ENCODE measurements at places on chromosomes 7 and 10.
A peak's percentile ranks its signal among the peaks of the same experiment; 100 is the strongest.

DNA sequence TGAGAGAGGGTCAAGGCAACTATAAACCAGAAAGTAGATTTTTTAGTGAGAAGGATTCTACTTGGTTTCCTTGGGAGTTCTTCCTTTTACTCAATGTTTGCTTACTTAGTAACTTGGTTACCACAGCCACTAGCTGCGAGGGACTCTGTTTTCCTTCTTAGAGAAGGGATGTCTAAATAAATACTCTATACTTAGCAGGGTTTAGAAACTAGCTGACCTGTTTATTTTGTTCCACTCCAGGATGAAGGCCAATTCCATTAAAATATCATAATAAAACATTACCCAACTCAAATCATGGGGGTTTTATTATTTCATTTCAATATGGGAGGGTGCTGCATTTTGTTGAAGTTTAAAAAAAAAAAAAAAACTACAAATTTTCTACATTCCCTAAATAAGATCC lies 87.3 kb downstream of the PPP1R3A start:
- no peak for DNase-seq

- DNase-seq: no peak
Measured at GRCh38 chr10:69684020-69684980, 54.3 kb downstream of the FAM241B start.

DNA sequence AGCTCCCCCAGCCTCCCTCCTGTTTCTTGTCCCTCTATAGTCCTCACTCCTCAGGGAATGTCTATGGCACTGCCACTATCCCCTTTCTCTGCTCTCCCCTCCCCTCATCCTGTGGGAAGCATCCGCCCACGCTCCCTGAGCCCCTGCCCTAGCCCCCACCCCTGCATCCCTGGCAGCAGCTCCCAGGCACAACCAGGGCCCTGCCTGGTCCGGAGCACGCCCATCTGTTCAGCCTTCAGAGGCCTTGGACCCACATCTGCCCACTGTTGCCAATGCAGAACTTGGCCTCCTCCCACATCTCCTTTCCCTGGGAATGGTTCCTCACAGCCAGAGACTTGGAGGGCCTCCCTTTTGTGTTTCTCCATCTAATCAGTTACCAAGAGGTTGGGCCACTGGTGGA lies 20.4 kb upstream of the TBRG4 start:
- no peak for DNase-seq

DNA sequence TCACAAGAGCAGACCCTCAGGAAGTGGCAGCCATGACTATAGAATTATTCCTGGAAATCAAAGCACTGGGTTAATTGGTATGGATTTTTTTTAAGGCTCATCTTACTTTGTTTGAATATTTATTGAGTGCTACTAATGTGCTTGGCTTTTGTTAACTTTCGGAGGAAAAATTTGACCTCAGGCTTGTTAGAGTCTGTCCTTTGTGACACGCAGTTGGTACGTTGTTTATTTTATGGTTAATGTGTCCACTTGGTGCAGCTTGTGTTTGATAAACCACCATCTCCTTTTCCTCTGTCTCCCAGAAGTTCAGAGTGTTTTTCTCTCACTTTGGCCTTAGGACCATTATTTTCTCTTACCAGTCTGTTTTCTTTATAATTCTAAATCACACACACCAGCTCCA lies 268.6 kb downstream of the SDK1 start:
- DNase-seq: no peak

GRCh38 chr10:87816163-87816897 lies 1.7 kb downstream of the ATAD1 start:
- DNase-seq: no peak

GRCh38 chr10:95505641-95506040 lies 55.5 kb downstream of the SORBS1 start:
- DNase-seq: no peak

DNA sequence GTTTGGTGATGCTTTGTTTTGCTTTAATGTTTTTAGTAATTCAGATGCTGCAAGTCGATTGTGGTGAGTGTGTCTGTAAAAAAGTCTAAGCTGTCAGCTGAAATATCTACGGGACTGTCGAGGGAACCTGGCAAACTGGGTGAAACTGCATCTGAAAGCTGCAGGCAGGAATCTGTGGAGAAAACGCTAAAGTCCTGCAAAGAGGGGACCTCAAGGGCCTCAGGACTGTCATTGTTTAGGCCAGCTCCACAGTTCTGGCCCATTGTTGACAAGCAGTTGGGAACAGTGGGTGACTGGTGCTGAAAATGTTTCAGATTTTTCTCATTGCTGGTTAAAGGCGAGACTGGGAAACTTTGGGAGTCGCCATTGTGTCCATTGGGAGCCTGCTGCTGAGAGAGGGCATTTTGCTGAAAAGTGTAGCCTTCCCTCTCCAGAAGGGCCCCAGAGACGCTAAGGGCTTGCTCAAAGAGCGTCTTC lies 1.8 kb downstream of the HOXA2 start:
- no peak for DNase-seq

DNA sequence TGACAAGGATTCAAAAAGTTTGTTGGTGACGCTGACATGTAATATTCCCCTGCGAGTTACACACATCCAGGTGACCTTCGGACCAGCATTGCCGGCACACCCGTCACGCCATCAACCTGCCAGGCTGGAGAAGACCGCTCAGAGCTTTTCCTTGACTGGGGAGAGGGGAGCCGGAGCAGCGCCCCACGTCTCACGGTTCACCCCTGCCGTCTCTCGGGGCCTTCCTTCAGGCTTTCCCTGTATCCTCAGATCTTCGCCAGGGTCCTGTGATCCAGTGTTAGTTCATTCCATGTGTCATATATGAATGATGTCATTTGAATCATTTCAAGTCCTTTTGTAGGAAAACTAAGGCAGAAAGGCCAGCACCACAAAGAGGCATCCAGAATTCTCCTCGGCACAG lies 127.8 kb downstream of the MGMT start:
- no peak for DNase-seq

DNA sequence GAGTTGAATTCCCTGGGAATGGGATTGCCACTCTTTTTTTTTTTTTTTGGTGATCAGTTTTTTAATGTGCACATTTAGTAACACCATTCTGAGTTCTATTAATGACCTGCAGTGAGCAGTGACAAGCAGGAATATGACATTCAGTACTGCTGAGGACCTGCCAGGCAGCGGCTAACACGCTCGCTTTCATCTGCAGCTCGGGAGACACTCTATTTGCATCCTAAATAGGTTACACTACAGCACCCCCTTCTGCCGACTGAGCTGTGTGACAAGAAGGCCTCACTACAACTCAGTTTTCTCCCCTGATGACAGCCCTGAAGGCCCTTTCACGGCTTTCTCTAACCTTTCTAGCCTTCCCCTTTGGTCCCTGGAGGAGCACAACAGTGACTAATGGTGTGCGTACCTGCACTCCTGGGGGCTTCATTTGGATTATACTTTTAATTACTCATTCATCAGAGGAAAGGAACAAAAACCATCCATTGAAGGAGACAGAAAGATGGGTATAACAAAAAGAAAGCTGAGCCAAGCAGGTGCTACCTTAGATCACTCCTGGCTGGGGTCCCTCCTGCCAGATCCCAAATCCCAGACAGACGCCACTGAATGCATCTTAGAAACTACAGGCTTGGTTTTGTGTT lies 872.4 kb downstream of the LRMDA start:
- DNase-seq: peak; percentile 65

DNA sequence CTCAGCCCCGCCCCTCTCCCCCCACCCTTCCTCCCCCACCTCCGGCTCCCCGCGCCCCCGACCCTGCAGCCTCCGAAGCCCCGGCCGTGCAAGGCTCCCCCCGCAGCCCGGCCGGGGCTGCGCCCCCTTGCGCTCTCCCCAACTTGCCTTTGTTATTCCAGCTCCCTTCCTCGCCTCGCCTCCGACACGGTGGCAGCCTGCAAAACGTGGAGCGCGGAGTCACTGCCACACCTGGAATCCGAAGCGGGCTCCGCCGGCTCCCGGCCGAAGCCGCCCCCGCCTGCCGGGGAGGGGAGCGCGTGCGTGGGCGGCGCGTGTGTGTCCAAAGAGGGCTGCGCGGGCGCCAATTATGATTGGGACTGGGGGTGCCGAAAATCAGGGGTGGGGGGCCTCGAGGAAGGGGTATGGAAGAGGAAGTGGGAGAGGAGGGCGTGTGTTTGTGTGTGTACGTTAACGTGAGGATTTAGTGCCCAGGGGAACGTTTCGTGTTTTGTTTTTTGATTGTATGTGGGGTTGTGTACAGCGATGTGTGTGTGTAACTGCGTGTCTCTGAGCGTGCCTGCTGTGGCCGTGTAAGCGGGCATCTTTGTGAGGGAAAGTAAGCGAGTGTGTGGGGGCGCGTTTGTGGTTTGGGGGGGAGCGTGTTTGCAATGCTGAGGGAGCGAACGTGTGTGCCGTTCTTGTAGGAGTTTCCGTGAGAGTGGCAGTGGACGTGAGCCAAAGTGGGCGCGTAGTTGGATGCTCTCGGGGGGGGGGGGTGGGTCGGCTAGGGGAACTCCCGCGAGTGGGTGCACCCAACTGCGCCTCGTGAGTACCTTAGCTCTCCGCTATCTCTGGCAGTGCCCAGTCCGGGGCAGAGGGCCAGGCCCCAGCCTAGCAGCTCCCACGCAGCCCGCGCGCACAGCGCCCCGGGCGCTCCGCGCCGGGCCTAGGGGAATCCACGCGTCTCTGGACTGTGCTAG lies 1.2 kb upstream of the ZMIZ1 start:
- DNase-seq: peak; percentile 94

- no peak for DNase-seq
Measured at GRCh38 chr10:86792461-86793167, 36.2 kb downstream of the BMPR1A start.

GRCh38 chr7:21076054-21076453 lies 289.4 kb upstream of the SP8 start:
- DNase-seq: no peak

DNA sequence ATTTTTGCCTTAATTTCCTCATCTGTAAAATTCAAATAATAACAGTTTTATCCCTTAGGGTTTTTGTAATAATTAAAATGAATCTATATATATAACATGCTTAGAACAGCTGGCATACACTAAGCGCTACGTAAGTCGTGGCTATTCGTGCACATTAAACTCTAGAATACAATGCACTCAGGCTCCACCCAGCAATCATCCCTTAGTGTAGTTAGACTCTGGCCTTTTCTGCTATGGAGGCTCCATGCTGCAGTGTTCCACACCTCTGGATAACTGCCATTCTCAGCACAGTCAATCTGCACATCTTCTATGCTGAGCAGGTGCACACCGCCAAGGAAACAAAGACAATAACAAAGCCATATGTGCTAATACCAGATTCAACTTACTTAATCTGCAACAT lies 92.9 kb downstream of the IPMK start:
- no peak for DNase-seq

- no peak for DNase-seq
Measured at GRCh38 chr7:13105209-13105608, 417.8 kb downstream of the ARL4A start.

DNA sequence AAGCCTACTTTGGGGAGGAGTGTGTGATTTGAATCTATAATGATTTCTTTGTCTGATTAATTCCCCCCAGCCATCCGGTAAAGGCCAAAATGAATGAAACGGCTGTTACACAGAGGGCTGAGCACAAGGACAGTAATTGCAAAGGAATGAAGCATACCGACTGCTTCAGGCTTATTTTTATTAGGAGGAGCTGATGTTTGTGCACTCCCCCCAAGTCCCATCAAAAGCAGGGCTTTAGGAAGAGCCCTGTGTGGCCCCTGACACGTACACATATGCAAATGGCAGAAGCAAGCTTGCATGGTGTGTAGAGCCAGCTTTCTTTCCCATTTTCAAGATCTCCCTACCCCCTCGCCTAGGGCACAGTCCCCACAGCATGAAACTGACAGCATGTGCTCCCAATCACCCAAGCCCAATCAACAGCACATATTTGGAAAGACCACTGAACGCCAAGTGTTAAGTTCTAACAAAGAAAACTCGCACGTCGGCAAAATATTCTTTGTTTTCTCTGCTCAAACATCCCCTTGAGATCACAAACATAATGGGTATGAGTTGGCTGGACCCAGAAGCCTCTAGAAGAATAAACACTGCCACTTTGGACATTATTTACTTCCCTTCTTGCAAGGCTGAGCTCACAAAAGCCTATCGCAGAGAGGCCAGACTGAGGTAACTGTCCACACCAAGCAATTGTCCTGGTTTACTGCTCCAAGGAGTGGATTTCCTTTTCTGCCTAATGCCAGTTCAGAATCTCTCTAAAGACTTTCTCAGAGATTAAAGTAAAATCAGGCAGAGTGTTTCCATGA lies 143.0 kb downstream of the CUBN start:
- DNase-seq: no peak

Data from forelimb muscle (tissue), 1 donor.